Stimulated activated CD8-positive, alpha-beta memory T cell treated with anti-CD3 and anti-CD28 coated beads, Interleukin-7, amount 100 ng/mL, for 48 hours (primary cell): ENCODE measurements at places on chromosomes 2 and 18.

- no peak for DNase-seq
Observed at GRCh38 chr2:72148837-72149555, 1.3 kb upstream of the CYP26B1 start.

- no peak for DNase-seq
Observed at GRCh38 chr2:37637985-37638384, 33.5 kb downstream of the CDC42EP3 start.

- DNase-seq: no peak
Observed at GRCh38 chr2:197913084-197913483, 108.7 kb downstream of the PLCL1 start.

DNA sequence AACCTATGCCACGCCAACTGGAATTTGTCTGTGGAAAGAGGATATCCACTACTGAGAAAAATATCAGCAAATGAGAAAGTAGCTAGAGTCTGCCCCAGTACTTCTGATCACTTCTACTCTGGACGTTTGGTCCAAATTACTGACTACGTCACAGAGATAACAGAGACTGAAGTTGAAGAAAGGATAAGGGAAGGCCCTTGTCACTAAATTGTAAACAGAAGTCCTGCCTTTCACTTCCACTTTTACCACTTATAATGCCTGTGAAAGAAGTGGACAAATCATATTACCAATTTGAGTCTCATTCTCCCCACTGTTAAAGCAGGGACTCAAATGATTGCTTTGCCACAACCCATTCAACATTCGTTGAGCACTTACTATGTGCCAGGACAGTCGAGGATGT, 173.9 kb upstream of the ERBB4 start:
- DNase-seq: no peak

DNA sequence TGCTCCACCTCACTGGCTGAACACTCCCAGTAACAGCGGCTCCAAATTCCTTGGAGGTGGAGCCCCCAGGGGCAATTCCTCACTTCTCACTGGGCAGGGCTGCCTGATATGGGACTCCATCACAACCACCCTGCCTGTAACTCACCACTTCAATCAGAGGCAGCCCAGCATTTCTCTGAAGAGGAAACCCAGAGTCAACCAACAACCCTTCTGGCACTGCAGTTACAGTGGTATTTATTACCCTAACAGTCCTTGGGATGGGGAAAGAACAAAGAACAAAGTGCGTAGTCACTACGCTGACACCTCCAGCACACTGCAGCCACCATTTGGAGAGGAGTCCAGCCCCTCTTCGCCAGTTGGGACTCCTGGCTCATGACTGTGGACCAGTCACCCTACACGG, 85.7 kb upstream of the GALNT13 start:
- DNase-seq: no peak

DNA sequence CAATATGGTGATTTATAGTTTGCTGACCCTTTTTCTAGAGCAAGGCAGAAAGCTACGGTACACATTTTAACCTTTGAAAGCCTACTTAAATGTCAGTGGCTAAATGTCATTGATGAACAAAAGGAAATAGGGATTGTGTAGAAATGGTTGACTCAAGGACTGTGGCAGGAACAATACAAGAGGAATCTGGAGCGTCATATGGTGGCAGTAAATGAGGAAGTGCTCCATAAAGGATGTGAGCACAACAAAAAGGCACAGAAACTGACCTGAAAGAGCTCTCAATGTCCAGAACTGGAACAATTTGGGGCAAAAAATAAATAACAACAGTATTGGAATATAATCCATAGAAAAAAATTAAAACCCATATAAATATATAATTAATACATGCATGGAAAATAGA, 443.9 kb upstream of the VRK2 start:
- no peak for DNase-seq

- DNase-seq: peak; percentile 14
Observed at GRCh38 chr2:208033701-208034502, 8.6 kb upstream of the PLEKHM3 start.

GRCh38 chr2:54560146-54560881, 104.2 kb downstream of the SPTBN1 start:
- no peak for DNase-seq

GRCh38 chr2:171307560-171307959, 126.2 kb downstream of the METTL8 start:
- DNase-seq: no peak

DNA sequence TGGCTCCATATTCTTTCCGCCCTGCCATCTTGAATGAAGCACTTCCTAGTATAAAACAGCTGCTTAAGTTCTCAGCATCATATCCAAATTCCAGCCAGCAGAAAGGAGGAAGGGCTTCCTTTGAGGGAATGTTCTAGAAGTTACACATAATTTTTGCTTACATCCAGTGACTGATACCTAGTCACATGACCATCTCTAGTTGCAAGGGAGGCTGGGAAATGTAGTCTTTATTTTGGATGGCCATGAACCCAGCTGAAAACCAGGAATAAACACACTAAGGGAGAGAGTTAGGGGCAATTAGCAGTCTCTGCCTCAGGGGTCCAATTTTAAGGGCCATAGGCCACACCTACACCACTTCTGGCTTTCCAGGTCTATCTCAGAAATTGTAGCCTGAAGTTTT, 57.8 kb upstream of the LMAN1 start:
- DNase-seq: no peak

- DNase-seq: no peak
Observed at GRCh38 chr2:23705771-23706612, 220.9 kb downstream of the ATAD2B start.

DNA sequence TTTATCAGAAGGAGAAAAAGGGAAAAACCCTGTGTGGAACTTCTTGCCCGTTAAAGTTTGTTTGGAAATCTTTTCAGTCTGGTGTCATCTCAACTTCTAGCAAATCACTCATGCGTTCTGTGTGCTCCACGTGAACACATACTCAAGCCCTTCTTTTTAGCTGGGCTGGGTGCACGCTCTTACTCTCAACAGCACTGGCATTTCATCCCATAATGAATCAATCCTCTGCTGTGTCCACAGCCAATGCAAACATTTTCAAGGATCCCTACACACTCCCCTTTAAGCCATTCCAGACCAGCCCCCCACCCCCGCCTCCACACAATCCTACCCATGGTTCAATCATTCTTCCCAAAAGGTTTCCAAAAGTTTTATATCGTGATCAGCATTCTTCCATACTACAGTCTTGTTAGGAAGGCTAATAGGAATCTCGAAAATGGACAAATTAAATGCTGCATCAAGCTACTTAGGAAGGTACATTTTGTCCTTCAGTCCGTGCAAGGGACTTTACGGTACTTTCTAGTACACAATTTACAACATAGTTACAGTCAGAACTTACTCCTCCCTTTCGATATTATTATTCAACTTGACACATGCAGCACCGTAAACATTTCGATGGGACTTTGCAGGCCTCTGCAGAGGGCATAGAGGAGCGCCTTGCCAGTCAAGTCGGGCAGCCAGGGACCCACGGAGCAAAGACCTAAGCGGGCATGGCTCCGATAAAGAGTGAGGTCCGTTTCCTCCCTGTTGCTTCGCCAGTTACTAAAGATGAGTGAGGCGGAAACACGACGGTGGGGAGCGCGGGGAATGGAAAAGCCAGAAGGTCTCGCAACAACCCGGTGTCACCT, 1.4 kb downstream of the PTGR3 start:
- no peak for DNase-seq

DNA sequence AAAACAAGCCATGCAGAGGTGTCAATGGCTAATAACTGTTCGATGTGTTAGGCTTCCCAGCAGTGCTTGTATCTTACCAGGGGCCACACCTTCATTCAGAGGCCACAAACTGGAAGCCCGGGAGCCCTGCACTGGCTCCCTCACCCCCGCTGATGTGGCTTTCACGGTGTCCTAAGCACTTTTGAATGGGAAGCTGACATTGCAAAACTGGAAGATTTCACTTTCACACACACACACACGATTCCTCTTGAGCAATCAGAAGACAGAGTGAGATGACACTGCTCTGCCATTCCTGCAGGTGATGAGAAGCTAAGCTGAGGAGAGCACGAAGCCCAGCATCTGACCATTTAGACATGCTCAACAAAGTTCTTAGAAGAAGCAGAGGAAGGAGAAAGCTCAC, 8.6 kb upstream of the ZNF407 start:
- DNase-seq: no peak

DNA sequence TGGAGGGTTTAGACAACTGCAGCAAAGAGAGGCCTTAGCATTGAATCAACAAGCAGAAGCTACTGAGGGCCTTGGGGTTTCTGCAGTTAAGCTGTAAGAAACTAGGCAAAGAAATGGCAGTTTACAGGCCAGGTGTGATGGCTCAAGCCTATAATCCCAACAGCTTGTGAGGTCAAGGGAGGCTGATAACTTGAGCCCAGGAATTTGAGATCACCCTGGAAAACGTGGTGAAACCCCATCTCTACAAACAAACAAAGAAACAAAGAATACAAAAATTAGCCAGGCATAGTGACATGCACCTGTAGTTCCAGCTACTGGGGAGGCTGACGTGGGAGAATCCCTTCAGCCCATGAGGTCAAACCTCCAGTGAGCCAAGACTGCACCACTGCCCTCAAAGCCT, 421.6 kb upstream of the CHST9 start:
- no peak for DNase-seq

GRCh38 chr2:20414806-20415205, 32.1 kb upstream of the RHOB start:
- no peak for DNase-seq

- DNase-seq: no peak
Observed at GRCh38 chr18:22742409-22742808, 190.7 kb upstream of the RBBP8 start.

DNA sequence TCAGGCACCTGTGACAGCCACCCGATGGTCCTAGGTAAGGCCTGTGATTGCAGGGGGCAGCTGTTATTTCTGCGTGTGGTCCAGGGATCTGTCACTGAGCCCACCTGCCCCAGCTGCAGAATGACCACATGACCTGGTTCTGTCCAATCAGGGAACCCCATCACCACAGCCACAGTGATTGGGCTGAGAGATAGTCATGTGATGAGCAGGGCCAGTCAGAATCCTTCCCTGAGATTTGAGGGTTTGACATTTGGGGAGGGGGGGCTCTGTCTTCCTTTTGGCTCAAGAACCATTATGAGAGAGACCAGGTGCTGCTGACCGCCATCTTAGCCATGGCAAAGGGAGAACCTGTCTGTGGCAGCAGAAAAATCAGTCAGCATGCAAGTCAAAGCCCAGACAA, 147.2 kb downstream of the SMAD7 start:
- no peak for DNase-seq

DNA sequence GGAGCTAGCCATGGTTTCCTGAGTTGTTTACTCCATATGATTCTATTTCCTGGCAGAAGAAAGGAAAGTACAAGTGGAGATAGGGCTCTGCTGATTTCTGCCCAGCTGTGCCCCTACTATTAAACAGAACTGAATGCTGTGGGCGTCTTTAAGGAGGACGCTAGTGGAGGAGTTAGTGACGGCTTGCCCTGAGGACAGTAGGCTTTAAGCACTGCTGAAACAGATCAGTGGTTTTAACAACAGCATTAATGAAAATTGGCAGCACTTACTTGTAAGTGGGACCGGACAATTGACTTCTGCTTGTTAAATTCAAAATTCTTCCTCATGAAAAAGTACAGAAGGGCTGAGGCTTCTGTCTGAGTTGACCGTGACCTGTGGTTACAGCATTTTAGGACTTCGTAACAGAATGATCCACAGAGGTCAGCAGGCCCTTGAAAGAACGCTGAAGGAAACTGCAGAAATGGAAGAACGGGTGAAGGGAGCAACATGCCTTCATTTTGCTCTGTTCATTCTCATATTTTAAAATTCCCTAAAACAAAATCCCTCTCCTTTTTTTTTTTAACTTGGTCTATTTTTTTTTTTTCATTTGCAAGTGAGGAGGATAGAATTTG, 80.6 kb upstream of the CCDC195 start:
- no peak for DNase-seq

- no peak for DNase-seq
Observed at GRCh38 chr2:160469621-160470204, 23.9 kb downstream of the RBMS1 start.

GRCh38 chr18:76613053-76613754, 118.2 kb upstream of the ZNF516 start:
- no peak for DNase-seq

DNA sequence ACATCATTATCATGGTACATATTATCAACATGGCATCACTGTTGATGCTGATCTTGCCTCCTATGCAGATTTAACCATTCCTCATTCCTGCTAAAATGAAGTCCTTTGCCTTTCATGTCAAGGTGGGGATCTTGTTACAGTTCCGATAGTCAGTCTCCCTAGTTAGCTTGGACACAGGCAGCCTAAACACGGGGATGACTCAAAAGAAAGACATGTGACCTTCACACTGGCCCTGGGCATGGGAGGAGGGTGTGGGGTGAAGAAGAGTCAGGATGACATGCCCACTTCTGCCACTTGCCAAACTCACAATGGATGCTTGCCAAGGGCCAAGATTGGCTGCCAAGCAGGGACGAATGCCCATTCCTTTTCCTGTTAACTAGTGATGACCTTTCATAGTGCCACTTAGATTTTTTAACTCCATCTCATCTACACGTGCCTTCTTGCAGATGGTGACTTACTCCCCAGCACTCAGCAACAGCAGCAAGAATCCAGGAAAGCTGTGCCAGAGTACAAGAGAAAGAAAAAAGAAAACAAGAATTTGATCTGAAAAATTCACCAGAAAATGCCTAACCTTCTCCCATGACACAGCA, 13.9 kb upstream of the SLC1A4 start:
- no peak for DNase-seq

GRCh38 chr2:36371070-36371874, 15.7 kb downstream of the CRIM1 start:
- no peak for DNase-seq

DNA sequence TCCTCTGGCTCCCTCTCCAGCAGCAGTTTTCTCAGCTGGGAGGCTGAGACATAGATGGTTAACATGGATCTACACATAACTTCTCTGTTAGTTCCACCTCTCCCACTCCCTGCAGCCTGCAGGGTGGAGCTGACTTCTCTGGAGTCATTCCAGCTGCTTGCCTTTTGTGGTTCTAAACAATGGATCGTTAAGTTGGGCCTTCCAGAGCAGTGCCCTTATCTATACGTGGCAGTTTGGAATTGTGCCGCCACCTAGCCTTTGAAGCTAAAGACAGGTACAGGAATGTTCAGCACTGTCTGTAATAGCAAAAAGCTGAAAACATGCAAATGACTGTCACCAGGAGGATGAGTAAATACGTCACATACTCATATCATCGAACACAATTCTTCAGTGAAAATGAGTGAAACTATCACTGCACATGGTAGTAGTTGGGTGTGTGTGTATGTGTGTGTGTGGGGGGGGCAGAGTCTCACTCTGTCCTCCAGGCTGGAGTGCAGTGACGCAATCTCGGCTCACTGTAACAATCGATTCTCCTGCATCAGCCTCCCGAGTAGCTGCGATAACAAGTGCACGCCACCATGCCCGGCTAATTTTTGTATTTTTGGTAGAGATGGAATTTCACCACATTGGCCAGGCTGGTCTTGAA, 50.3 kb downstream of the SH2D6 start:
- DNase-seq: no peak

GRCh38 chr2:143128681-143129580, at the start of gene ARHGAP15:
TSS of gene ARHGAP15 (plus strand) at chr2:143129419.
- peak; percentile 39 for DNase-seq
